Stimulated activated CD4-positive, alpha-beta T cell treated with anti-CD3 and anti-CD28 coated beads, Interleukin-4, amount 100 ng/mL, for 1 hour (primary cell): ENCODE measurements at places on chromosomes 4 and X.

DNA sequence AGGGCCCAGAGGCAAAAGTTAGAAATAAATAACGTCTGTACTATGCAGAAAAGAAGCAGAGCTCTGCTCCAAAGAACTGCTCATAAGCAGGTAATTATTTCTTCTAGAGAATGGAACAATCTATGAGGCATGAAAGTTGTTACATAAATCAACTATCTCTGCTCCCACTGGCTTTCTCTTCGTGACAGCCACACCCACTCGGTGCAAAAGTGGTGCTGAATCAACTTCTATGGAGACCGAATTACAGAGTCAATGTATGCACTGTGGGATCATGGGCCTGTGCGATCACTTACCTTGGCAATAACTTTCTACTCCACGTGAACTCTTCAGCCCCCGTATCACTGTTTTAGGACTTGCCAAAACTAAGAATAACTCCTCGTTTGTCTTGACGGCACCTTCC is 99.4 kb upstream of the ATXN3L start:
- DNase-seq, result no peak

DNA sequence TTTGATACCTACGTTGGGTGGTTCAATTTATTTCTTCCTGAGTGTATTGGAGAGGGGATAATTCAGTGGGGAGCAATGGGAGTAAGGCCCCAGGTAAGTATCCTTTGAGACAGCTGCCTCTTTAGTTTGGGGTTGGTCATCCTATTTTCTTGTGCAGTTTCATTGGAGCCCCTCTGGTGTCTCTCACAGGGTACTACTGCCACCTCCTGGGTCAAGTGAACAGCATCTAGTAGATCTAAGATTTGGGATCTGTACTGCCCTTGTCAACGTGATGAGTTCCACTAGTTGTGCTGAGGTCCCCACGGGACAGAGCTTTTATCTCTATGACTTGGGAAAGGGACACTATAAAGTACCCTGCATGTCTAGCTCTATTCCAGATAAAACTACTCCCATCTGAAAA is 80.6 kb downstream of the PBDC1 start:
- DNase-seq, result peak; percentile 11

- no peak for DNase-seq
These were observed 109.4 kb downstream of the ZNF518B start for GRCh38 chr4:10347815-10348214.

DNA sequence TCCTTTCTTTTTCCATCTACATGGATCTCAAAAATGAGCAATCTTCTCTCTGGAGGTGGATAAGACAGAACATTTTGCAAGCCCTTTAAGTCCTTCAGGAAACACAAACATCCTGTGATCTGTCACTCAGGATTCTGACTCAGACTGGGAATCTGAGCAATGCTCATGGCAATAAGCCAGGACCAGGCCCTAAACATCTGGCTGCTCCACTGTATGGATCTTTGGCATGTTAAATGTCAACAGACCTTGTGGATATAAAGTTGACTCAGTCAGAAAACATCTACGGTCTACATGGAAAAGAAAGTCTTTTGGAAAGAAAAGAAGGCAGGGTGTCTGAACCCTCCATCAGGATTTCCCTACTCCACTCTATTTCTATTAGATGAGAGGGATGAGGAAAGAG is 17.8 kb upstream of the CHIC2 start:
- DNase-seq, result no peak

DNA sequence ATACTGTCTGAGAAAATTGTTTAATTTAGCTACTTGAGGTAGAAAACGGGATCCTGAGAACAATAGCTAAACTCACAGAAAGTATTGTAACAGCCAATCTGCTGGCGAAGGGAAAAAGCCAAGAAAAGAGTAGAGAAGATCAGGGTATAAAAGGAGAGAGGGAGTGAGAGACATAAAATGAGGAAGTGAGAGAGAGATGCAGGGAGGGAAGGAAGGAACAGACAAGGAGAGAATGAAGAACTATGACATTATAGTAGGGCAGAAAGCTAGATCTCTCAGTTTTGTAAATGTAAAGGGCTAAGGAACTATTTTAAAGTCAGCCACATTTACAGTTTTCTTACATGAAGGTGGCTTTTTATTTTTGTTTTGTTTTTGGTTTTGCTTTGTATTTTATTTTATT is 1.6 kb upstream of the GIMD1 start:
- DNase-seq, result no peak

DNA sequence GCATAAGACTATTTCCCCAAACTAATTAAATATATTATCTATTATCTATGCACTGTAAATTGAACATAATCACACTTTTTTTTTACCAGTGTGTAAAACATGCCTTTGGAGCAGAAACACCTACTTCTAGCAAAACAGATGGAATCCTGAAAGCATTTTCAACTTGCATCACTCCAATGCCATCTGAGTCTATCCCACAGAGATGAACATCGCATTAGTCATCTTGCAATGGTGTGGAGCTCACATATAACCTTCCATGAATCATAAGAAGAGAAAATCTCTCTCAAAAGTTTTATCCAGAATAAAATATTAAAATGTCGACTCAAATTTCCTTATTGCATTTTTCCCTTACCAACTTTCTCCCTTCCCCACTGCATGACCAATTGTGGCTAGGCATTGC is 406.7 kb upstream of the ACTRT1 start:
- no peak for DNase-seq

DNA sequence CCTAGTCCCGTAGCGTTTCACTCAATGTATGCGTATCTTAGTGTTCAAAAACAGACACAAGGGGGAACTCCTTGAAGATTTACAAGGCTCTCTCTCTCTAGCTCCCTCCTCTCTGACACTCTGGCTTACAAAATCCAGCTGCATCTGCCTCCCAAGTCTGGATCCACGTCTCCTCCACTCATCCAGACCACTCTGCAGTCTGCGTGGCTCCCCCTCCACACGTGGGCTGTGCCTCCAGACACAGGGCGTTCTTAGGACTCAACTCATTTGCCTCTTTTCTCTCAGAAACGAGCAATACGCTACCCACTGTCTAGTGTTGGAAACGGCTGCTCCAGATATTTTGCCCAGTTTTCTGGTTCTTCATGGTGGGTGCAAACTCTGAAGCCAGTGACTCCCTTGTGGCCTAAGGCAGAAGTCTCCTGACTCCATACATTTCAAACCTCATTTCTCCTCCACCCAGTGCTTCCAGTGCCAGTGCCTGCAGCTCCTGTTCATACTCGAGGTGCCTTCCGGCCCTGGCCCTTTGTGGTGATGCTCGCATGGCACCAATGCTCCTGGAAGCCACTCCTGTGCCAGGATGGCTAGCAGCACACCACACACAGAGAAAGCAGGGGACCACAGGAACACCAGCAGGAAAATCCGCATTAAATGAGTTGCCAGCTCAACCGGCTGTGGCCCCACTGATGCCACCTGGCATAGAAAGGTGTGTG is 24.1 kb downstream of the NAT8L start:
- no peak for DNase-seq

DNA sequence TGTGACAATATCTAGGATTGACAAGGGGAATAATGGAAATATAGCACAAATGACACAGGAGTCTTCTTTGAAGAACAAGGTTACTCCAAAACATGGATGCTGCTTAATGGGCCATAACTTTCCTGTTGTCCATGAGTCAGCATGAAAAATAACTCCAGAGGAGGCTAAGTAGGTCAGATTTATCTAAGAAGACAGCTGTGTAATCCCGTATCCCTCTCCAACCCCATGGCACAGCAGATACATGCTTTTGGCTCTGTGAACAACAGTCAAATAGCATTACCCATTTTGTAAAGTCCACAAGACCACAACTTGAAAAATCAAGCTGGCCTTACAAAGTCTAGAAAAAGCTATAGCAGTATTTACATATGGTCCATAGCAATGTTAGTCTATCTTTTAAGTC is 2.1 kb upstream of the TMEM131L start:
- DNase-seq, result no peak
